ENCODE measurements at places on chromosomes 7 and 10. TPM values are rescaled to one million over a fixed set of nuclear protein-coding genes. Genes with fewer than 3 reads are reported as not detected.

GRCh38 chr7:55557666-55558188, 14.6 kb downstream of the VOPP1 start:
- no peak for DNase-seq

DNA sequence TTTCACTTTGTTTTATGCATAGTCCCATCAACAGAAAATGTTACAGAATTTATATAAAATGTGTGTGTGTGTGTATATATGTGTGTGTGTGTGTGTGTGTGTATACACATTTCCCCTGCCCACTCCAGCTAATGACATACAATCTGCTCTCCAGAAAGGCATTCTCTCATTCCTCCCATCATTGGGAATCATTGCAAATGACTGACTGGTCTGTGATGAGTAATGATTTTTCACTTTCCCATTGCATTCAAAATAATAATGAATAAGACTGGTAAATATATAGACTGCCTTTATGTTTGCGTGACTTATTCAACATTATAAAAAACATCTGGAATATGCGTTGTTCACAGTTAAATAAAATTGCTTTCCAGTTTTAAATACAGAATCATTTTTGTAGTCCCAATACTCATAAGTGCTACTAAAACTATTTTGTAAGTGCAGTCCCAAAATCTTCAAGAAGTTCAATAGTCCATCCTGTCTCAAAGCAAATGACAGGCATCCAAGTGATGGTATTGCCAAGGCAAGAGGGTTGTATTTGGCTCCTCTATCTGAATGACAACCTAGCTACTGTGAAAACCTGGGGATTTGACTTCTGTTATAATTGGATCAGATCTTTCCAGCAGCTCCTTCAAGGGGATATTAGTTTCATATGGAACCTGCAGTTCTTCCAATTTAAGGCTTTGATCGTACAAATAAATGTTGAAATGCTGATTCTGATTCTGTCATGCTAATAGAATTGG, 150.9 kb downstream of the POLR1F start:
- DNase-seq = no peak

- peak; percentile 88 for DNase-seq
These were observed 52.2 kb upstream of the SEC61G start for GRCh38 chr7:54811041-54811845.

LLCFC1 gene
- total RNA-seq = not detected

DNA sequence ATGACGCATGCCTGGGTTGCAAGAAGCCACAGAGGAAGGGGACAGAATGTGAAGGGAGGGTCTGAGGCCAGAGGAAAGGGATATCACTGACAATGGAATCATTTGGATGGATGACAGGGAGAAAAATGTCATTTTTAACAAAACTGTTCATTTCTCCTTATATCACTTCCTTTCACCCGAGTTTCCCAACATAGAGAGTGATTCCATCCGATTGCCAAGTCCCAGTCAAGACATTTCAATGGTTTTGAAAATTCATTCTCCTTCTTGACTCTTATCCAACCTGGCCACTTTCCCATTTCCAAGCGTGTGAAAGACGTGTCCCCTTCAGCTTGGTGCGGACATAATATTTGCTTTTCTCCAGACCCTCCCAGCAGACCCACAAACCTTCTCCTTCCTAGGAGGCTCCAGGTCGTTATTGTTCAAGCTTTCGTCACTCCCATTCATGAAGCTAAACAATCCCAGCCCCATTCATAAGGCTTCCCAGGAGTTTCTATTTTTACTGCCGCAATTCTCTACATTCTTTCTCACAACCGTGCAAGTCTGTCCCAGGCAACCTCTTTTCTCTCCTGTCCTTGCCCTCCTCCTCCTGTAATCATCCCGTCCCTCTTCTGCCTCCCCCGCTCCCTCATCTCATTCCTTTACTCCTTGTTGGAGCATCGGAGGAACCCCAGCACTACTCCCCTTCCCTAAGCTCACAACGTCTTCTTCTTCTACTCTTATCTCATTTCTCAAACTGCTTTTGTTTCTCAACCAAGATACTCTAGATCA, 301.3 kb upstream of the KLF6 start:
- DNase-seq = peak; percentile 83

DNA sequence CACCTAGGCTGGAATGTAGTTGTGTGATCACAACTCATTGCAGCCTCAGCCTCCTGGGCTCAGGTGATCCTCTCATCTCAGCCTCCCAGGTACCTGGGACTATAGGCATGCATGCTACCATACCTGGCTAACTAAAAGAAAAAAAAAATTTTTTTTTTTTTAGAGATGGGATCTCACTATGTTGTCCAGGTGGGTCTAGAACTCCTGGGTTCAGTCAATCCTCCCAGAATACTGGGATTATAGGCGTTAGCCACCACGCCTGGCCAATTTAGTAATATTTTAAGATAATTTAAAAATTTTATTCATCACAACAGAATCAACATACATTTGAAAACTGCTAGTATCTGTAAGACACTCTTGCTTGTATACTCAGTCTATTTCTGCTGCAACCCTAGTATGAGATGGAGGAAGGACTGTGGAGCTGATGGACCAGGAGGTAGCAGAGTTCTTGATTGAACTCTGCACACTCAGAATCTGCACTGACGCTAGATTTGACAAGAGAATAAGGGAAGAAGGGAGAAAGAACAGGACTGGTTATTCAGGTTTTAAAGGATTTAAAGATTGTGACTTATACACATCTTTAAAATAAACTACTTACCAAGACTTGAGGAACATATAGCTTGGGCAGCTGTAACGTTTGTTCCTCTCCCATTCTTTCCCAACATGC, 57.6 kb downstream of the VCL start:
- no peak for DNase-seq

GLI3 gene
- 23.4 TPM for total RNA-seq

DNA sequence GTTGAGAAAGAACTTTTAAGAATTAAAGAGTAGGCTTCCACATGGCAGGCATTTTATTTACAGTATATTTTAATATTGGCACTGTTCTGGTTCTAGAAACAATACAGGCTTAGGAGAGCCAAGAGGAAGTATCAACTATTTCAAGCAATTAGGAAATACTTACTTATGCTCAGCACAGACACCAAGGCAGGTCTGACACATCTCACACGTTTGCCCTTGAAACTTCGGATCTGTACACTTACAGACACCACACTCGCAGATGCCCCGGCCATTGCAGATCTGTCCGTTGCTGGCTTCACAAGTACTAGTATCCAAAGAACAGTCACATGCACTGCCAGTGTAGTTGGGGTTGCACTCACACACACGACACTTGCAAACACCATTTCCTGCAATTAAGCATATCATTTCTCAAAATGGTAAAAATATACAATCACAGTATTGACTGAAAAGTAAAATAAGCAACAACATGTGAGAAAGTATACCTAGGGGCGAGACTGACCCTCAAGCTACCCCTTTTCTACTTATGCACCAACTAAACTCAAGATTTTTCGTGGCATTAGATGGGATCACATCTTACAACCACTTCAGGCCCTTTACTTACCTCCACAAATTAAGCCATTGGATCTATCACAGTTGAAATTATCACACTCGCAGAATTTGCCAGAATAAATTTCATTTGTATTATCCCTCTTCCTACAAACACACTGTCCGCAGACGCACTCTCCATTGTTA, 46.6 kb downstream of the ITGB1 start:
- no peak for DNase-seq

DNA sequence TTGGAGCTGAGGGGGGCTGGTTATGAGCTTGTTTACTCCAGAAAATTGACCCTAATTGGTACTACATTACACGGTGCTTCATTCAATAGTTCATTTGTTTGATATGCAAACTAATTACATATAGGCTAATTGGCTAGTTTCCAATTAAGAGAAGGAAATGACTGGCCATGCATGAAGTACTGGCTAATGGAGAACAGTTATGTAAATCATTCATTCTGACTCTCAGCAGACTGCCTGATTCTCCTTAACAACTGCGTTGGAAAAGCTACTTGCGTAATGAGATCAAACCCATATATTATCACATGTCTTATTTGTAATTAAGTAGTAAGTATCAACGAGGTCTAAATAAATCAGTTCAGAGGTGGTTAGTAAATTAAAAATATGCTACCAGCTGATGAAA, 81.8 kb upstream of the CTTNBP2 start:
- DNase-seq = no peak

AOAH gene
- total RNA-seq = 29.9 TPM

LEP gene
- 1.3 TPM for total RNA-seq

DNA sequence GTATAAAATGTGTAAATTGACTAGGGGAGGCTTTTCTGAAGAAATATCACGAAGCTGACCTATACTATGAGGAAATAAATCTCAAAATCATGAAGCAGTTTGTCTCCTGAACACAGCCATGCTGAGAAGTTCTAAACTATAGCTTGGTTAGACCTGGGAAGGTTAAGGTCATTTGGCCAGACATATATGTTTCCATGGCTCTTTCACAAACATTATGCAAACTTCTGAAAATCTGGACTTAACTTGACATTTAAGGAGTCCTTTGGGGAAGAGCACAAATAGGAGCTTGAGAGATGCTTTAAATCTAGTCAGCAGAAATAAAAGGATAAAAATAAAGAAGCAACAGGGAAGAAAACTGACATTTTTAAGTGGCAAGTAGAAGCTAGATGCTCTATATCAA, 115.9 kb upstream of the MEOX2 start:
- DNase-seq = peak; percentile 74

SLC18A2 gene
- 0.71 TPM for total RNA-seq

DNA sequence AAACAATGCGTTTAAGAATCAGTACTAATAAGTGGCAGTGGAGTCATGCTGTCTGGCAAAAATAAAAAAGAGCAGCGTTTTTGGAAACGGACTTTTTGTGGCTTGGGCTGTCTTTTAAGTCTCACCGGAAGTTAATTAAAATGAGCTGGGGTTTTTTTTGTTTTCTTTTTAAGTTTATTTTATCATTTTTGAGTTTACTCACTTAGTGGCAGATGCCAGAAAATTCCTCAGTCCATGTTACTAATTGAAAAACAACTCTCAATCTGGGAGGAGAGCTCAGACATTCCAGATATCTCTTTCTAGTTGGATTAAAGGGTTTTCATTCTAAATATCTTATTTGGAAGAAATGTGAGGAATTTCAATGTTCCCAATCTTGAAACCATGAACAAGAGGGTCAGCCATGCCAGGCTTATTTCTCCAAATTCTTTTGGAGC, 133.8 kb upstream of the AGR3 start:
- peak; percentile 66 for DNase-seq

- no peak for DNase-seq
These were observed 488 bp upstream of the CHCHD3 start for GRCh38 chr7:133082390-133082766.

DNA sequence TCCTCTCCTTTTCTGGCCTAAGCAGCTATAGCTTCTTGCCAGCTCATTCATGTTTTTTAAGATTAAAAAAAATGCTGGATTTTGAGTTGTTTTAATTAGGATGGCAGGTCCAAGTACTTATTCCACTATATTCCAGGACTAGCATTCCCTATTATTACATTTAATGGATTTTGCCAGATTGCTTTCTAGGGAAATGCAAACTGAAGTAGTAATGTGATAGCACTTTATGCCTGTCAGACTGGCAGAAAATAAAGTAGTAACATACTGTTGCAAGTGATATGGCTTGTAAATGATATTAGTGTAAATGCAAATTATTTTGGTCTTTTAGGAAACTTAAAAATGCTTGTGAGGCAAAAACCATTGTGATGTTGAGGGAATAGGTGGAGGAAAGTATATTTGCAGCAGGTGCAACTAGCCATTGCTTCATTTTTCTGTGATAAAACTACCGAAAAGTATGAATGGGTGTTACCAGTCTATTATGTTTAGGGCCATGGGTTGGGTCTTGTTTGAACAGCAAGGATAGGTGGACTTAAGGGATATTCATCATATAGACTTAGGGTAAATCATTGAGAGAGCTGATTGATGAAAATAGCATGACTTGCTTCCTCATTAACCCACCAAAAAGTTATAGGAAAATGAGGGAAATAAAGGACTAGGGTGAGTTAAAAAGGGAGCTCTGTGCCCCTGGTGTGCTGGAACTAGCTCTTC, 19.9 kb downstream of the ZNRF2 start:
- no peak for DNase-seq

GIMAP8 gene
- 20.9 TPM for total RNA-seq

GRCh38 chr10:89207801-89208551, 859 bp upstream of the CH25H start:
- peak; percentile 69 for DNase-seq

GRCh38 chr7:57412618-57413017, 37.4 kb upstream of the ZNF716 start:
- DNase-seq = no peak

GRCh38 chr7:77575187-77575586, 38.1 kb downstream of the PTPN12 start:
- DNase-seq = no peak

- no peak for DNase-seq
These were observed 28.8 kb upstream of the KMT2E start for GRCh38 chr7:104985259-104985617.

DNA sequence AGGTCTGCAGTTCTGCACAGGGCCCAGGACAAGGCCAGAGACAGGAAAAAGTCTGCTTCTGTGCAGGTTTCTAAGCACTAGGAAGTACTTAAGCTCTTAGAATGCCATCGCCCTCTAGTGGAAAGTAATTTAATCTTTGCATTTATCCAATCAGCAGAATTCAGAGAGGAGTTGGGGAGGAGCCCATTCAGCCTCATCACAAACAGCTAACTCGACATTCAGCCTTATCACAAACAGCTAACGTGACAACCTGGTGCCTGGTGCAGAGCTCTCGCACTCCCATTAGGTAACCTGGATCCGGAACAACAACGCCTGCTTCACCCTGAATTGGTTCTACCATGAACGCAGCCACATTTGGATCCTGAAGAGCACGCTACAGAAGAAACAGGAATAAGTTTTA, 15.2 kb downstream of the OAT start:
- peak; percentile 89 for DNase-seq

- DNase-seq = no peak
These were observed 279.7 kb upstream of the KLF14 start for GRCh38 chr7:131013716-131014115.

DNA sequence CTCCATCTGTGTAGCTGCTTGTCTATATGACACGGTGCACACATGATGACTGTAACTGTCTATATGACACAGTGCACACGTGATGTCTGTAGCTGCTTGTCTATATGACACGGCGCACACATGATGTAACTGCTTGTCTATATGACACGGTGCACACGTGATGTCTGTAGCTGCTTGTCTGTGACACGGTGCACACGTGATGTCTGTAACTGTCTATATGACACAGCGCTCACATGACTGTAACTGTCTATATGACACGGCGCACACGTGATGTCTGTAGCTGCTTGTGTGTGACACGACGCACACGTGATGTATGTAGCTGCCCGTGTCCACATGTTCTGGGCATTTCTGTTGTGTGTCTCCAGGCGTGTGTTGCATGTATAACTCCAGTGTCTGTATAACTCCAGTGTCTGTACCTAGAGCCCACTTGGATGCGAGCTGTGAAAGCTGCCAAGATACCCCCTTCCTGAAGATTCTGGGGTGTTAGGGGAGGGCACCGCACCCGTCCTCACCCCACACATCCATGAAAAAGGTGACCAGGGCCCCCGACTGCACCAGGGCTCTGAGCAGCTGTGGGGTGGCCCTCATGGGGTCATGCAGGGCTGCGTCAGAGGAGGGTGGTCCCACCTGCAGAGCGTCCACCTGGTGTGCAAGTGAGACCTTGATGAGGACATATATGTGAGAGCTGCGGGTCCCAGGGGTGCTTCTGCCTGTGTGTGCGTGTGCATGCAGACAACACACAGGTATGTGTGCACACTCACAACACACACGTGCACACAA, 137.9 kb downstream of the ELFN1 start:
- DNase-seq = no peak

Measured in lung (tissue), 17 donors.